ENCODE measurements at places on chromosomes 2 and 18.

GRCh38 chr18:36809590-36810381 is 19.0 kb downstream of the TPGS2 start:
- DNase-seq, result peak; percentile 65

DNA sequence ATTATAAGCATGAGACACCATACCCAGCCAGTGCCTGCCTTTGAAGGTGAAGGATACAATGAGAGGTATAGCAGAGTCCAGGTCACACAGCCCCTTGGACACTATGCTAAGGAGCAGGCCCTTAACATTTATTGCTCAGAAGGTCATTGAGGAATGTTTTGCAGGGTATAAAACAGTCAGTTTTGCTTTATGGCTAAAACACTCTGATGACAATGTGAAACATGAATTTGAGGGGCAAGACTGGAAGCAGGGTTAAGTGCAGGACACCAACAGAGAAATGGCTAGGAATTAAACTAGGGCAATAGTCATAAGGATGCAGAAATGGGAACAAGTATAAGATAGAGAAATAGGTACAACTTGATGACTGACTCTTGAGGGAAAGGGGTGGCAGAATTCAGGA is 141.1 kb downstream of the METTL4 start:
- no peak for DNase-seq

- no peak for DNase-seq
These were observed 138.1 kb downstream of the SCG2 start for GRCh38 chr2:223464071-223464470.

DNA sequence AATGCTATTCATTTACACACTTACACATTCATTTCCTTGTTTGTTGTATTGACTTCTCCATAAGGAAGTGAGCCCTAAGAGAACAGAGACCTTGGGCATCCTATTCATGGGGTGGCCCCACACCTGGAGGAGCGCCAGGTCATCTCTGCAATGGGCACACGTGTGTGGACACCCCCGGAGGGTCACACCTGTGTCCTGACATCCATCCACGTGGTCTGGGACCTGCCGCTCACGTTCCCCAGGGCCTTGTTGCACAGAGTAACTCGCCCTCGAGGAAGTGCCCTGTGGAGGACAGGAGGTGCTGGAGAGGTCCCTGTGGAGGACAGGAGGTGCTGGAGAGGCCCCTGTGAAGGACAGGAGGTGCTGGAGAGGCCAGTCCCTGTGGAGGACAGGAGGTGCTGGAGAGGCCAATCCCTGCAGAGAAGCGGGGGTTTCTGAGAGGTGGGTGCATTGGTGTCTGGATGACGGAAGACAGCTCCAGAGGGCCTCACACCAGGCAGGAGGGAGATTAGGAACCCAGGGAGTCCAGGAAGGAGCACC is 73.2 kb upstream of the GPC1 start:
- DNase-seq, result no peak

DNA sequence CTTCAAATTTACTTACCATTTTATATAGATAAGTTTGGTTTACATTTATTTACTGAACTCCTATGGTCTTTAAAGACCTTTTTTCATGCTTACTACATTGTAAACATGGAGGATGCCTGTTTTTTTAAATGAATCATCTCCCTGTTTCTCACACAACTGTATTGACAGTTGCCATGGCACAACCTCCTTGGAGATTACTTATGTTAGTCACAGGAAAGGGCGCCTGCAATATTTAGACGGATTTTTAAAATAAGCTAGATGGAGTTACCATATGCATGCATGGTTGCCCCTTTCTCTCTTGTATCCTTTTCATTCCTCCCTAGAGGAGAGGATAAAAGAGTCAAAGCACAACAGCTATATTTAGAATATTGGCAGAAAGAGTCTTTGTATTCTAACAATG is 34.8 kb upstream of the CCDC102B start:
- DNase-seq, result no peak

DNA sequence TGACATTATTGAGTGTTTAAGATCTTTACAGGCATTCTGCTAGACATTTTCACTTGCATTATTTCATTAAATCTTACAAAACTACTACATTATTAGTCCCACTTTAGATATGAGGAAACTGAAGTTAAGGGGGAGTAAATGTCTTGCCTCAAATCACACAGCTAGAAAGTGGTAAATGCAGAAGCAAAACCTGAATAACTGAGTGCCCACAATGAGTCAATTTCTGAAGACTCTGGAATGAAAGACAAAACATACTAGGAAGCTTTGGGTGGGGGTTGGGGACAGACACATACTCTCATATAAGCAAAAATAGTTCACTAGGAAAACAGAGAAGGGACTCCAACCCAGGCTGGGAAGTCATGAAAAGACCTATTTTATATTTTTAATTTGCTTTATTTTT is 214.4 kb upstream of the LRATD1 start:
- no peak for DNase-seq

GRCh38 chr2:165475277-165476004 is 5.9 kb downstream of the CSRNP3 start:
- DNase-seq, result no peak

- DNase-seq, result peak; percentile 13
These were observed 38.0 kb upstream of the SIX2 start for GRCh38 chr2:45047301-45047700.

DNA sequence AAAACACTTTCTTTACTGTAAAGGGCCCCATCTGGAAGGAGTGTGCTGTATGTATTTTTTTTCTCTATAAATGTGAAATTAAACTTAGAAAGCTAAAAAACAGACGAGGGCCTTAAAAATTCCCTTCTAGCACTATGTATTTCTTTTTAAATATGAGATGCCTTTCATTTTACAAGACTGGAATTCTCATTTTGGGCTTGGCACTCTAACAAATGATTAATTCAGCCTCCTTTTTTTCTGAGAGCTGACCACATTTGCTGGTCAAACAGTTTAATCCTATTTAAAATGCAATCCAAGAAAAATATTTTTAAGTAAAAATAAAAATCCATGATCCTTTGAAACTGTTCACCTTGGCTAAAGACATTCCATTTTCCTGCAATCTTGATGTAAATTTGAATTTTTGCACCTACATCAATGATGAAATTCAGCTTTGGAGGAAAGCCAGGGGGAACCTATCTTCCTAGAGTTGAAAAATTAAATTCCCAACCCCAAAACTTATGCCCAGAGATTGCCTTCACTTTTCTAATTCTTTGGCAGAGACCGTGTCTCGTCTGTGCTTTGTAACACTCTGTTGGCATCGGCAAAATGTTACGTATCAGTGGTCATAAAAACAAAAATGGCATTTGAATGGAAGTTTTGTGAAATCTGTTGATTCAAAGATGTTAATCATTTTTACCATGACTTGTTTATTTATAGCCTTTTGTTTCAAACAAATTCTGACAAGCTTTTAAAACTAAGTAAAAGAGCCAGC is 284.5 kb downstream of the ZNF521 start:
- DNase-seq, result no peak

- no peak for DNase-seq
These were observed 138.3 kb upstream of the ETAA1 start for GRCh38 chr2:67258831-67259230.

Measured in natural killer cell treated with Interleukin-12 subunit alpha and Interleukin-12 subunit beta and Interleukin-15 and Interleukin-18, amount 100 ng/mL, for 72 hours (primary cell).